NCI-H1092 (cell line): ENCODE measurements at places on chromosomes 6 and 20.

GRCh38 chr20:31704225-31705119, 18.2 kb downstream of the BCL2L1 start:
- no peak for DNase-seq

DNA sequence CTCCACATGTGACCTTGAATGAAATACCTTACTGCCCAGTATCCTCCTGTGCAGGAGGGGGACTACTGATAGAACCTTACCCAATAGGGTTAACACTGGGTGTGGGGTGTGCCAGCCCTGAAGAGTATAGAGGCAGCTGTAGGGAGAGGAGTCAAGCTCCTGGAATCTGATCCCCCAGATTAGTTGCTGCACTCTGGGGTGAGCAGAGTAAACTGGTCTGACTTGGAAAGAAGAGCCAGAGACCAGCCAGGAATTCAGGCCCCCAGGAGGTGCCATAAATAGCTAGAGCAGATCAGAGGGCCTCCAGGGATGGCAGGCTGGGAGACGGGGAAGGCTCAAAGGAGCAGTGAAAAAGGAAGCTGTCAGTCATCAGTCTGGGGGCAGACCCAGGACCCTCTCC, 3.5 kb upstream of the APOBEC2 start:
- no peak for DNase-seq

- no peak for DNase-seq
These were observed 876.7 kb downstream of the QKI start for GRCh38 chr6:164291224-164291623.

- DNase-seq, result no peak
These were observed 89.9 kb downstream of the YTHDF1 start for GRCh38 chr20:63125838-63126601.

DNA sequence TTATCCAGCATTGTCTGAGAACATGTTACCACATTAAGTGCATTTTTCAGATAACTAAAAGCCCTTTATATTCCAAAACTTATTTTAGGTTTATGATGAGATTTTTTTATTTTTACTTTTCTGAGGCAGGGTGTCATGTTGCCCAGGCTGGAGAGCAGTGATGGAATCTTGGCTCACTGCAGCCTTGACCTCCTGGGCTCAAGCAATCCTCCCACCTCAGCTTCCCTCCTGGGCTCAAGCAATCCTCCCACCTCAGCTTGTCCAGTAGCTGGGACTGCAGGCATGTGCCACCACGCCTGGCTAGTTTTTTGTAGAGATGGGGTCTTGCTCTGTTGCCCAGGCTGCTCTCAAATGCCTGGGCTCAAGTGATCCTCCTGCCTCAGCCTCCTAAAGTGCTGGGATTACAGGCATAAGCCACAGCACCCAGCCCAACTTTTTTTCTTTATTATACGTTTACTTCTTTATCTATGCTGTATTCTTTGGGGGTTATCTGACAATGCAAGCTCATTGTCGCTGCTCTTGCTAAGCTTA, 6.2 kb downstream of the DYNLT1 start:
- DNase-seq, result no peak

DNA sequence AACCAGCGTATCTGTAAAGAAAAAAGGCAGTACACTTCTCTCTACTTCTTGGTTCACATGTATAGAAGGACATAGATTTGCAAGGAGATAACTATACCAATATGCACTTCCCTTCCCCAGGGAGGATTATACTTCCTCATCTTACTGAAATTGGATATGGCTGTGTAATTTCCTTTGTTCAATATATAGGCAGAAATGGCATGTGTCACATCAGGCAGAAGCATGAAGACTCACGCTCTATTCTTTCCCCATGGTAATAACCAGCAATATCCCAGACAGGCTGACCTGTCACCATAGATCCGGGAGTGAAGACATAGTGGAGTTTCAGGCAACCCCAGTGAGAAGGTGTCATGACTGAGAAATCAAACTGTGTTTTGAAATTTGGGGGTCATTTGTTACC, 518.3 kb downstream of the KIF16B start:
- no peak for DNase-seq

DNA sequence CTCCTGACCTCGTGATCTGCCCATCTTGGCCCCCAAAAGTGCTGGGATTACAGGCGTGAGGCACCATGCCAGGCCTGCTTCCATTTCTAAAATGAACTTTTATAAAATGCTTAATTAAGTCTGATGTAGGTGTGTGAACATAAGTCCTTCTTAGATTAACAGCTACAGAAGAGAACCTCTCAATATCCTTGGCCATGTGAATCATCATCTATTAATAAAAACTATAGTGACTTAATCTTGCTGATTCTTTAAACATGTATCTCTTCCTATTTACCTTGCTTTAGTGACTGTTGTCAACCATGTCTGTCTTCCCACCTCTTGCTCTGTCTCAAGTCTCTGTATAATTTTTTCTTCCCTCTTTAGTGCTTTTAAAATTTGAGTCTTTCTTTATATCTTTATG, 127.1 kb downstream of the JARID2 start:
- DNase-seq, result no peak

GRCh38 chr6:141829566-141830360, 303.0 kb upstream of the GJE1 start:
- no peak for DNase-seq

DNA sequence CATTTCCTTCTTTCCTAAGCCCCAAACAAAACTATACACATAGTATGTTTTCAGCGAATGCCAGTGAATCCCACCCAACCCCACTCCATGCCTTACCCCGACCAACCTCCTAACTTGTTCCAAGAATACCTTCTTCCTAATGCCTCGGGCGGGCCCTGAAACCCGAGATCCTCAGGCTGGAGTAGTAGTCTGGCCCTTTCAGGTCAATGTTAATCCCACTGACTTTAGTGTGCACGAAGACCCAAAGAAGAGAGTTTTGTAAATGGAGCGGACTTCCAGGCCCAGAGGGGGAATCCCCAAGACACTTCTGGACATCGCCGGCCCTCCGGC, 394 bp downstream of the YIPF3 start:
- no peak for DNase-seq

GRCh38 chr6:106629859-106630163, 433 bp downstream of the QRSL1 start:
- DNase-seq, result no peak

DNA sequence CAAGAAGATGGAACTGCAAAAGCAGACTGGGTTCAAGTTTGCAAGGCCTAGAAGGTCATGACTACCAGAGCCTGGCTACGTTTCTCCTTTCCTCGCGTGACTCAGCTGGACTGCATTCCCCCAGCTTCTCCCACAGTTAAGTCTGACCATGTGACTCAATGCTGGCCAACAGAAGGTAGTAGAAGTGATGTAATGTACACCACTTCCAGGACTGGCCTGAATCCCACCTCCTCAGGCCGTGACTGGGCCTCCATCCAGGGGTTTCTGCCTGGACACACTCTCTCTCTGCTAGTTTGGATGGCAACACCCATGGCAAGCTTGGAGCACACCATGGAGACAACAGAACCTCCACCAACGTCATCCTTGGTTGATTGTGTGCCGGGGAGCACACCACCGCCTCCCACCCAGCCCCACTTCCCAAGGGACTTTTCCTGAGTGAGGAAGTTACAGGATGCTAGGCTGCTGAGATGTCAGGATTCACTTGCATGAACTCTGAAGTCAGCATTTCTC, 112.0 kb upstream of the CDYL start:
- no peak for DNase-seq

- no peak for DNase-seq
These were observed 43.7 kb upstream of the PMEPA1 start for GRCh38 chr20:57753332-57754164.

GRCh38 chr6:169741344-169741743, 10.0 kb downstream of the DYNLT2 start:
- no peak for DNase-seq

DNA sequence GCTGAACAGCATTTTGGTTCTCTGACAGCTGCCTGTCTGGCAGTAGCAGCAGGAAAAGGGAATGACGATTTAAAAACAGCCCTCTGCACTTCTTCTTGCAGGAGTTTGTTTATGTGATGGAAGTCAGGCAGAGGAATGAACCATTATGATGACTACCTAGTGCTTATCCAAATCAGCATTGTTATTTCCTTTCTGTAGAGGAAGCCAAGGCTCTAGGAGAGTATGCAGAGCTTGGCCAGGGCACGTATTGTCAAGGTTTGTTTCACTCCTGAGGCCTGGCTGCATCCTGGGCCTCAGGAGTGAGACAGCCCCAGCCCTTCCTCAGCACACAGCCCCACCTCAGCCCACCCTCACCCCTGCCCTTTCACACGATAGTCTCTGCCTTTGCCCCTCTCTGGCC, 68.5 kb downstream of the FAM229B start:
- DNase-seq, result no peak

DNA sequence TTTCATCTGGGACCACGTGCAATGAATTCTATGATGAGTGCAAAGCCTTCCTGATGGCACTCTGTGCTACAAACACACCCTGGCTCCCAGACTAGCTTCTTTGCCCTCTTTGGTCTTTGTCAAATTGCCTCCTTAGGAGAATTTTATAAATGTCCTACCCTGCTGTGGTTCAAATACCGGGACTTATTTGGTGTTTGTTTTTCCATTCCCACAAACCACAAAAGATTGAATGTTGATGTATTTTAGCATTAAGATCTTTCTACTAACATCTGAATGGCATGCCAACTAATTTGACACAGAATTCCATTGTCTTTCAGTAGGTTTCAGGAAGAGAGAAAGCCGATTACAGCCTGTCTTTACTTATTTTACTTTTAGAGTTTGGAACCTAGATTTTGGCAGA, 424.2 kb upstream of the SLC35B3 start:
- DNase-seq, result no peak

DNA sequence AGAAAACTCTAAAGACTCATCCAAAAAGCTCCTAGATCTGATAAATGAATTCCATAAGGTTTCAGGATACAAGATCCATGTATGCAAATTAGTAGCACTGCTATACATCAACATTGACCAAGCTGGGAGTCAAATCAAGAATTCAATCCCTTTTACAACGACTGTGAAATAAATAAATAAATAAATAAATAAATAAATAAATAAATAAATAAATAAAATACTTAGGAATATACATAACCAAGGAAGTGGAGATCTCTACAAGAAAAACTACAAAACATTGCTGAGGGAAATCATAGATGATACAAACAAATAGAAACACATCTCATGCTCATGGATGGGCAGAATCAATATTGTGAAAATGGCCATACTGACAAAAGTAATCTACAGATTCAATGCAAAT, 132.0 kb upstream of the NRSN1 start:
- no peak for DNase-seq

DNA sequence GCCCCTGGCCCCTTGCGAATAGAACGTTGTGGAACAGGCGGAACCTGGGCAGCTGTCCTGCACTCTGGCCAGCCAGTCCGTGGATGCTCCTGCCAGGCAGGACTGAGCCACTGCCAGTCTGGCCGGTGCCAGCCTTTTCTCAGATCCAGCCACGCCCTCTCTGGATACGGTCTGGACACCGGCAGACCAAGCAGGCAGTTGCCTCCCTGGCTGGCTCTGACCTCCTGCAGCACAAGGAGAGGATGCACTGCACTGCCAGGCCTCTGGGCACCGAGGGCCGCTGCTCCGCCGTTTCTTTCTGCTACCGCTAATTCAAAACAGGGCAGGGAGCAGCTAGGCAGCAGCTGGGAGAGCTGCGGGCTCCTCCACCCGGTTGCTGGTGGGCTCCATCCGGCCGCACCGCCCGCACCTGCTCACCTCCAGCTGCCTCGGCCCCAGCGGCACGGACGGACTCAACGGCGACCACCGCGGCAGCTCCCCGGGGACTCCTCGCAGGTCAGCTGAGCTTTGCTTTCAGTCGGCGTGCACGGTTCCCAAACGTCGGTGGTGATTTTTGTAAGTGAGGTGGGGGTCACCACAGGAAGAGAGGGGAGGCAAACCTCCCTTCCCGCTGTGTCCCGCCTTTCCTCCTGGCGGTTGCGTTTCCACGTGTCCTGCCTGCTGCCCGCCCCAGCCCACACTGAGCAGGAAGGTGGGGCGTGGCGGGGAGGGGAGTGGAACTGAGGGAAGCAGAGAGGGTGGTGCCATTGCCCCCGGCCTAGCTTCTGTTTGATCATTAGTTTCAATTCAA, 30.3 kb upstream of the AFDN start:
- no peak for DNase-seq

GRCh38 chr6:63724721-63725120, 89.1 kb downstream of the PHF3 start:
- no peak for DNase-seq

DNA sequence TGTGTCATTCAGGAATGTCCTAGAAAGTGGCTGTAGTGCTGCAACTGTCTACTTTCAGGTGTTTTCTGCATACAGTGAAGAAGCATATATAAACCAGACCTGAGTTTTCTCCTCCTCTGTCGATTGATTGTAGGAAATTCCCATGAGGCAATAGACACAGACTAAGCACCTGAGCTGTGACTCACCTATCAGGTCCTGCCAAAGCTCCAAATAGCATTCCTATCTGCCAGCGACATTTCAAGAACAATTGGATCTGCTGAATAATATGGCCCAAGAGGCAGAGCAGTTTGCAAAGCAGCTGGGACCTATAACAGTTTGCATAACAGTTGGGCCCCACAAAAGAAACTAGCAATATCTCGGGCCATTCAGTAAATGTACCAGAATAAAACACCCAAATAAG, 360.4 kb downstream of the HAO1 start:
- DNase-seq, result no peak

DNA sequence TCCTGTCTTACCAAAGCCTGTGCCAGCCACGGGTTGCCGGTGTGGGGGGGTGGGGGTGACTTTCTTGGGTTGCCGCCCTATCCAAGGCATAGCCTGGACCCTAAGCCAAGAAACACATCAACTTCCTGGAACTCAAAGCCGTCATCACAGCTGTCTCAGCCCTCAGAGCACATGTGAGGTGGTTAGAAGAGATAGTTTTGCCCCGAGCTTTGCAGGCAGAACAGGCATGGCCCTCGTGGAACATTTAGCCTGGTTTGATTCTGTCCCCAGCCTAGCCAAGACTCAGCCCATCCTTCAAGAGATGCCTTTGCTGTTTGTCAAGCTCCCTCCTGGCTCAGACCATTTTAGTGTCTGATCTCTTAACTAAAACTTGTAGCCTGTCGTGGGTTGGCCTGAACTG, 64.9 kb downstream of the RREB1 start:
- DNase-seq, result no peak

DNA sequence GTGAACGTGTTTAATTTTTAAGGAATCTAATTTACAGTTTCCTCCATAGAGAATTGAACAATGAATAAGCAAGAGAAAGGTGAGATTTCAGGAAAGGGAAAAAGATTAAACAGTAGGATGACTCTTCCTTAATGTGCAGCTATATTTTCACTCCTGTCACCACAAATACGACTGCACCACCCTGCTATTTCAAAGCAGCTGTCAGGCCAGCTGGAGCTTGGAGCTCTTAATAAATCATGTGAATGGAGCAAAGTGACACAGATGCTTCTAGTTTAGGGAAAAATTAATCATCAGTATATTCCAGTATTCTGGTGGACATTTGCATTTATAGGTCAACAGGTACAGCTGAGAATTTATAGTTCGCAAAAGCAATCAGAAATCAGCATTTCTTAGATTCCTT, 56.5 kb upstream of the PKIB start:
- DNase-seq, result no peak

- no peak for DNase-seq
These were observed 19.2 kb downstream of the DCBLD1 start for GRCh38 chr6:117501722-117502121.
